ENCODE measurements at places on chromosomes 12 and 14.

- no peak for ATAC-seq
These were observed 9.4 kb downstream of the STON2 start for GRCh38 chr14:81390696-81391095.

- ATAC-seq, result no peak
These were observed 55.8 kb upstream of the LIMA1 start for GRCh38 chr12:50338920-50339645.

DNA sequence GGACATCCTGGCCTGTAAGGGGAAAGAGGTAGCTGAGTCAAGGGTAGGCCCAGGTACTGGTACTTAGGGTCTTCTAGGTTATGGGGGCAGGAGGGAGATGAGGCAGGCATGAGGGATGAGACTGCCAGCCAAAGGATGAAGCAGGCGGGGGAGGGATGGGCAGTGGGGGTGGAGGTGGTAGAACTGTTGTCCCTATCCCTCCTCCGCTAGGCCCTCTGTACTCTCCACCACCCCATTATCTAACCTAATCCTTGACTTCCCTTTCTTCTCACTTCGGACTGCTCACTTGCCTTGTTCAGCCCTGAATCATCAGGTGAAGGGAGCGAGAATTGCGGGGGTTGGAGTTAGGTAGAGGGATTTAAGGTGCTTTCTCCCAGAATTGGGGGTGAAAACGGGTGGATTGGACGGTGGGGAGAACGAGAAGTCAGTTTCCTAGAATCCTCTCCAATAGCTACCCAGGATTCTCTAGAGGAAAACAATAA is 562 bp downstream of the PAN2 start:
- peak; percentile 9 for ATAC-seq

DNA sequence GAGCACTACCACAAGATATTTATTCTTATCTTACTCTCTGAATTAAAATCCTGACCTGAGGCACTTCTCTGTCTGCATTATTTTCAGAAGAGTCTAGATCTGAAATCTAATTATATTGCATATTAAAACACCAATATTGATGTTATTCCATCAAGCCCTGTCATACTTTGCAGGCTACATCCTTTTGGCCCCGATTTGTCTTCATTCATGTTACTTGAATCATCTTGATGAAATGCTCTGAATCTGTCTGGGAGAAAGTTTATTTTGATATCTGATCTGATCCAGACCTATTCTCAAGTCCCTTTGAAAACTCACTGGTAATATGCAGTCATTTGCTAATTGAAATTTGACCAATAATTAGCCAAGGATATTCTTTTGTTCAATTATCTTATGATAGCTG is 79.9 kb downstream of the BBS10 start:
- ATAC-seq, result peak; percentile 65

DNA sequence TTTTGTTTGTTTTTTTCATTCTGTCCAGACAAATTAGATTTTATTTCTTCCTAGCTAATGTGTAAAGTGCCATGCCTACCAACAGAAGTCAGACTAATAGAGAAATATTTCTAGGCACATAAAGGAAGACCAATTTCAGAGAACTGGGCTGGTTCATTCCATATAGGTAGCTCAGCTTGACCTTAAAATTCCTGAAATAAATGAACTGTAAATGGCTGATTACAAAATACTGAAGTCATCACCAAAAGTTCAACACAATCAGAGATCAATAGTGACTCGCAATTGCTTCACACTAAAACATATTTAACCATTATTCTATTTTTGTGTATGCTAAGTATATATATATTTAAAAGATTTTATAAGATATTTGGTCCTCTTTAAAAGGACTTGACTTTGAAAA is 34.2 kb downstream of the PTPRB start:
- ATAC-seq, result no peak

GRCh38 chr14:54839701-54840119 is 62.9 kb downstream of the GCH1 start:
- ATAC-seq, result no peak

GRCh38 chr12:40137252-40137651 is 31.4 kb upstream of the SLC2A13 start:
- no peak for ATAC-seq

DNA sequence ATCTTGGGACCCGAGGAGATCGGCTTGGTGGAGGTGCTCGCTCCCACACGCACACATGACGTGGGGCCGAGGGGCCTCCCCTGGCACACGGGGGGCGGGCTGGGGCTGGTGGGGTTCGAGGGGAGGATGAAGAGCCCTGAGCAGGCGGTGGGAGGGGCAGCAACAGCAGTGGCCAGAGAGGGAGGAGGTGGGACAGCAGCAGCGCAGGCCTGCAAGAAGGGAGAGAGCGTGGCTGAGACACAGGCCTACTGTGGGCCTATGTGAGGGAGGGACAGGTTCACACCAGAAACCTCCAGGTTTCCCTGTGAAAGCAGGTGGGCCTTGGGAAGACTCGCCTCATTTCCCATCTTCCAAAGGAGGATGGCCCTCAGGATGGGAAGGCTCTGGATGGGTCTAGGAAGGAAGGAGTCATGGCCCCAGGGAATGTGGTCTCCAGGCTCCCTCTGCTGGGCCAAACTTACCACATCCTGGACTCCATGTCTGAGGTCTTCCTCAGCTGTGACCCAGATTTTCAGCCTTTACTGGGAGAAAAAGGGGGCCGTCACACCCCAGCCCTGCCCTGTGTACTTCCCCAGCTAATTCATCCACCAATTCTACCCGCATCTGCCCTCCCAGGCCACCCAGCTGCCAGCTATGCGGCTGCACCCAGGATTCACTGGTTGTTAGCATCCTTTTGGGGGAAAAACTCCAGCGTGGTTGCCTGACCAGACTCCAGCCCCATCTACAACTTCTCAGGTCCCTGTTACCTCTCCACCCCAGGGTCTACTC is 2.8 kb downstream of the PIANP start:
- ATAC-seq, result peak; percentile 79

GRCh38 chr14:59377991-59378601 is 87.1 kb downstream of the GPR135 start:
- ATAC-seq, result no peak

- no peak for ATAC-seq
These were observed 207.7 kb downstream of the SLC6A15 start for GRCh38 chr12:84704856-84705255.

DNA sequence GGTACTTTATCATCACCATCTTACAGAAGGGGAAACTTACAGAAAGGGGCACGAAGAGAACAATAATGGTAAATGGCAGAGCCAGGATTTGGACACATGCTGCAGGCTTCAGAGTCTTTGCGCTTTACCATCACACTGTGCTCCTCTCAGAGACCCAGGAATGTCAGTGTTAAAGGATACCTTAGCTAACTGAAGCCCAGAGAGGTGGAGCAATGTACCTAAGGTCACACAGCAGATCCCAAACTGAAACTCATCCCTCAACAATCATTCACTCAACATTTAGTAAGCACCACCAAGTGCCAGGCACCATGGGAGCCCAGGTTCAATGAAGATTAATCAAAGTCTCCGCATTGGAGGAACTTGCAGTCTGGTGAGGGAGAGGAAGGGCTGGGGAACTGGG is 8.0 kb upstream of the KRT78 start:
- no peak for ATAC-seq

DNA sequence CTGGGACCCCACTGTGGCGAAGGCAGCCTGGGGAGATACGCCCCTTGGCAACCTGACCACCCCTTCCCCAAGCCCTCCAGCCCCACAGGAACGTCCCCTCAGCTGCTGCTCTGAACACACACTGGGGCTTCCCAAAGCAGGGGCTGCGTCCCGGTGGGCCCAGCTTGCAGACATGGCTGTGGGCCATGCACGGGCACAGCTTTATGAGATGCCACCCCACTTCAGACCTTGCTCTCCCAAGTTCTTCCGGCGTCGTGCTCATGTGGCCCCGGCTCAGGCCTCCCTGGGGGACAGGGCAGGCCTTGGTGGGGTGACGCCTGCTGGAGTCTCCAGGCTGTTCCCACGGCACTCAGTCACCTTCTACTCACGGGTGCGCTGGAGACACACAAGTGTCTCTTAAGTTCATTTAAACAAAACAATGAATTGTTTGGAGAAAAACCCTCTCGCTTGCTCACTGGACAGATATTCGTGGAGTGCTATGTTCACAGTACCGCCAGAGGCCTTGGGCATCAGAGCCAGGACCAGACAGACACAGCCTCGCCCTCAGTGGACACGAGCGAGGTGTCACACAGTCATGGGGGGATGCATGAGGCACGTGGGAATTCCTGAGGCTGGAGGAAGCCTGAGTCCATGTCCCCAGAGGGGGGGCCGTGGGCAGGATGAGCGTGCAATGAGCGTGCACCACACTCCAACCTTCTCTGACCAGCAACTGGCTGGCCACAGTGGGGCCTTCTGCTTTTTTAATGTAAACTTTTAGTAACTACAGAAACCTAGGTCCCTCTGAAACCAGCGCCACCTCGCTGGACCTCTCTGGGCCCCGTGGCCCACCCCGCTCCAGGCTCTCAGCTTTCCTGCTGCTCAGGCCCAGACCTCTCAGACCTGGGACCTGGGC is 4.3 kb downstream of the GALNT9 start:
- ATAC-seq, result no peak

DNA sequence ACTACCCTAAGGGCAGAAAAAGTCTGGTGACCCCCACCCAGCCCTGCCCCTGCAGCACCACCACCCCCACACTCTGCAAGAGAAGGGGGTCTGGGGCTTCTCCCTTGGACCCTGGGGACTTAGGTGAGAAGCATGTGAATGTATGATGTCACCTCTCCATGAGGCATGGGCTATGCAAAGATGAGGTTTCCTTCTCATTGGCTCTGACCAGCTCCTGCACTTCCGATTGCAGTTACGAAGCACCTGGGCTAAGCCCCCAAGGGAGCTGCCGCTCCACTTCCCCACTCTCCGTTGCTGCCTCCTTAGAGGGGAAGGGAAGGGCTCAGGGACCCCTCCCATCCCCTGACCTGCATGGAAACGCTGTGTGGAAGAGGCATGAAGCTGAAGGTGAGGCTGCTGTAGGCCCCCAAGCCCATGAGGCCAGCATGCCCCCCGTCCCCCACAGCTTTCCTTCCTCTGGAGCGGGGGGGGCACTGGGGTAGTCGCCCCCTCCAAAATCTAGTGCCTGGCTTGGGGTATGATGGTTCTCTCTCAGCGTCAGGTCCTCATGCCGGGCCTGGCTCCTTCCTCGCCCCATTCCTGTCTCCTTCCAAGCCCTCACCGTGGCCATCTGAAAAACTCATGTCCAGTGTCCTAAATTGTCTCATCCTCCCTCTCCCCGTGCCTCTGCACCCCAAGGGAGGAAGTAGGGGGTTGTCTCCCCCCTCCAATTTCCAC is 5.5 kb upstream of the DDX23 start:
- no peak for ATAC-seq

- ATAC-seq, result no peak
These were observed 18.9 kb upstream of the CD27 start for GRCh38 chr12:6425590-6426531.

- peak; percentile 75 for ATAC-seq
These were observed 64.2 kb downstream of the LLPH start for GRCh38 chr12:66066137-66066928.

GRCh38 chr14:70043001-70043400 is 145.8 kb downstream of the SLC8A3 start:
- no peak for ATAC-seq

GRCh38 chr12:1205512-1206060 is 214.6 kb downstream of the ERC1 start:
- peak; percentile 24 for ATAC-seq

- no peak for ATAC-seq
These were observed 433.8 kb upstream of the DCN start for GRCh38 chr12:91616416-91616815.

- peak; percentile 95 for ATAC-seq
These were observed 281.0 kb upstream of the RGS6 start for GRCh38 chr14:71651228-71651627.

GRCh38 chr12:105920161-105920684 is 218.5 kb downstream of the NUAK1 start:
- ATAC-seq, result peak; percentile 56

DNA sequence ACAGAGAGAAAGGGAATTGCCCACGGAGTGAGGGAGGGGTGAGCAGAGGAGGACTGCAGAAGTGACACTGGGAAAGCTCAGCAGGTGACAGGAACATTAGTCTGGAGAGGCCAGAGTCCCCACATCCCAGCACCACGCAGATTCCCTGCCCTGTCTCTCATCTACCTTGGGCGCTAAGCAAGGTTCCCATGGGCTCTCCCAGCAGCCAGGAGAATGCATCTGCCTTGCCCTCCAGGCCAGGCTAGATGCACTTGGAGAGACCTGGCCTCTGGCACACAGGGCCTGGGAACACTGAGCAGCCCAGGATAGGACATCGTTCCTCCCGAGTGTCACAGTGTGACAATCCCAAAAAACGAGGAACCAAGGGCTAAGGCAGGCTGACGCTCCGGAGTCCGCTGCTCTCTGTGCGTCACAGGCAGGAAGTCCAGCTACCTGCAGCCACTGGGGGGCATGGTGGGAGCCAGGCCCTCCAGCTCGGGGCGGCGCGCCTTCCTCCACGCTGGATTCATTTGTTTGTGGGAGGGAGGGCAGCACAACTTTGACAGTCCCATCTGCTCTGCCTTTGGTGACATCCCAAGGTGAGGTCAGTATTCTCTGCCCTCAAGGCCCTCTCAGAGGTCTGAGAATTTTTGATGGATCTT is 5.4 kb upstream of the NGB start:
- ATAC-seq, result no peak

GRCh38 chr14:99676657-99677056 is 7.4 kb upstream of the CYP46A1 start:
- ATAC-seq, result no peak

- ATAC-seq, result no peak
These were observed 25.7 kb upstream of the PDZRN4 start for GRCh38 chr12:41162461-41162860.

DNA sequence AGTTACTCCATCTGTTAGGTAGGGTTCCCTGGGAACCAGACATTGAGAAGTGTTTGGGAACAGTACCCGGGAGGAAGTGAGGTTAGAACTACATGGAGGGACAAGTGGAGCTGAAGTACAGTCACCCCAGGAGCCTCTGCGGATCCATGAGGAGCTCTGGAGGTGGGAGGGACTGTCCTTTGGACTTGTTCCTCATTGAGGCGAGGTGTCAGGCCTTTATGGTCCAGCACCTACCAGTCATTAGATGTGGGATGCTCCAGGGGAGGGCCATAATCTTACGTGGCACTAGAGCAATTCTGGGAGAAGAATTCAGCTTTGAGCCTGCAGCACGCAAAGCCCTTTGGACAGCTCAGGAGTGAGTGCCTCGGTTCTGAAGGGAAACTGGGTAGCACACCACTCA is 142.8 kb downstream of the DACT1 start:
- no peak for ATAC-seq

DNA sequence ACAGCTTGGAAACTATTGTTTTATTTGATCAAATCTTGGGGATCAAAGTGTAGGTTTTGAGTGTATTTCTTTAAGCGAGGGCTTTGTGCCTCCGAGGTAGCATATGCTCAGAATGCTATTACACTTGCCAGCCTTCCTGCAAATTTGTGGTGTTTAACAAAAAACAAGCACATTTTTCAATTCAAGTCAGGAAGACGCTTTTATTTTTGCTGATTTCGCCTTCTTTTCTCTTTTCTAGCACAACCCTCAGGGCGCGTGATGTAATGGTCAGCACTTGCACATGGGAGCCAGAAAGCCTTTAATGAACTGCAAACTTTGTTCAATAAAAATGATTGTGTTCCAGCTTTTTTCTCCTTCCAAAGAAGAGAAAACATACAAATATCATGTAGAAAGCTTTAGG is 466.5 kb downstream of the PRKD1 start:
- no peak for ATAC-seq
